Left lung (tissue), 14 donors: ENCODE measurements at places on chromosomes 5 and 9. TPM values are rescaled to one million over a fixed set of nuclear protein-coding genes. Genes with fewer than 3 reads are reported as not detected.
A peak's percentile ranks its signal among the peaks of the same experiment; 100 is the strongest.

DNA sequence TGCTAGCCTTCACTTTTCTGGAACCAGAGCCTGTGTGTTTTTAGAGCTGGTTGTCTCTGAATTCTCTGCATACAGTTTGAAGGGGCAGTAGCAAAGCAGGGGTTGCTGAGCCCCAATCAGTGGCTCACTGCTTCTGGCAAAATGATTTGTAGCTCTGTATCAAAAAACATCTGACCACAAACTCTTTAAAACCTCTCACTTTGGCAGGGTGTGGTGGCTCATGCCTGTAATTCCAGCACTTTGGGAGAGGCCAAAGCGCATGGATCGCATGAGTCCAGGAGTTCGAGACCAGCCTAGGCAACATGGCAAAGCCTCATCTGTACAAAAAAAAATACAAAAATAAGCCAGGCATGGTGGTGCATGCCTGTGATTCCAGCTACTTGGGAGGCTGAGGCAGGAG is 28.3 kb upstream of the APC start:
- DNase-seq = no peak

- DNase-seq = no peak
Observed at GRCh38 chr9:112884721-112885120, 6.0 kb downstream of the SLC46A2 start.

DNA sequence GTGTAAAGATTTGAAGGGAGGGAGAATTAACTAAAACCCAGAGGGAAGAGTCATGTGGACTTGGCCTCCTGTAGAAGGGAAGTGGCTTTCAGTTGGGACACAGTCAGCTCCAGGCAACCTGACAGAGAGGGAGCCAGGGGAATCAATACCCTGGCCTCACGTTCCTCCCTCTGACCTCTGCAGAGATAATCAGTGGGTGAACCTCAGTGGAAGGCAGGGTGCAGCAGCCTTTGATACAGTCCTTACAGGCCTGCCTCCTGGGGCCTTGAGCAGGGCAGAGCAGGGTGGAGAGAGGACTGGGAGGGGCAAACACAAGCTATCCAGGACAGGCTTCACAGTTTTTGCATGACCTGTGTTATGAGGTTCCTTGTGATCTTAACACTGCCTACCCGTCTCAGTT is 61.9 kb upstream of the GPBP1 start:
- DNase-seq = no peak

- no peak for DNase-seq
Observed at GRCh38 chr9:357560-357959, 142.9 kb downstream of the DOCK8 start.

DNA sequence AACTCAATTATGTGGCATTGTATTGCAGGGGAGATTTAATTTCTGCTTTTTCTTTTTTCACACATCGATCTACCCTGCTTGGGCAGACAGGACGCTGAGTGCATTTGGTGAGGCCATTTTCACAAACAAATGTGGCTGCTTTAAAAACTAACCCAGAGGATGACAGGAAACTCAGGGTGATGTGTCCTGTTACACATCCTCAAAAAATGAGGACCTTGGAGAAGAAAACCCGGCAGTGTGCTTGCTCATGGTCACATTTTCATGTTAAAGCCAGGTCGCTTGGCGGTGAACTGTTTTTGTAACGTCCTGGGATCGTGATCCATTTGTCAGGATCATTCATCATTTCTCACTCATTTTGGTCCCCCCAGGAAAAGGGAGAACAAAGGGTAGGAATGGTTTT is 478.3 kb upstream of the ADAMTS16 start:
- no peak for DNase-seq

DNA sequence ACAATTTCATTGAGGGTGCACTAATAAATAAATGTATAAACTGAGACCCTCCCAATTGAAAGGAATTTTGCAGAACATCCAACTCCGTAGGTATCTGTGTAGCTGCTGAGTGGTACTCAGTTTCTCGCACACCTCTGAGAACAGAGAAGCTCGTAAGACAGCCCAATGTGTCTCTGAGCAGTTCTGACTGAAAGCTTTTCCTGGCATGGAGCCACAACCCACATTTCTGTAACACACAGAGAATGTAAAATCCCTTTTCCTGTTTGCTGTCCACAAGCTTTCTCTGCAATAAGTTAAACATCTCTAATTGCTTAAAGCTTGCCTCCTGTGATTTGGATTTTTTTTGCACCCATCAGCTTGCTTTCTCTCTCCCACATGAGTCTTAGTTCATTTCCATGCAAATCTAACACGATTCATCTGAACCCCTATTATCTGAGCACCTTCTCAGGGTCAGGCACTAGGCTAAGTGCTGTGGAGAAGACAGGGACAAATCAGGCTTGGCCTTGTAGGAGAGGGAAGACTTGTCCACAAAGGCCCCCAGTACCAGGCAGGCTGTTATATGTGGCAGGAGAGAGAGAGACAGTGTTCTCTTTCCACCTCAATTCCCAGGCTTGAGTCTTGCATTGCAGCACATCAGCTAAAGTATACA is 44.2 kb upstream of the COL15A1 start:
- DNase-seq = peak; percentile 49

DNA sequence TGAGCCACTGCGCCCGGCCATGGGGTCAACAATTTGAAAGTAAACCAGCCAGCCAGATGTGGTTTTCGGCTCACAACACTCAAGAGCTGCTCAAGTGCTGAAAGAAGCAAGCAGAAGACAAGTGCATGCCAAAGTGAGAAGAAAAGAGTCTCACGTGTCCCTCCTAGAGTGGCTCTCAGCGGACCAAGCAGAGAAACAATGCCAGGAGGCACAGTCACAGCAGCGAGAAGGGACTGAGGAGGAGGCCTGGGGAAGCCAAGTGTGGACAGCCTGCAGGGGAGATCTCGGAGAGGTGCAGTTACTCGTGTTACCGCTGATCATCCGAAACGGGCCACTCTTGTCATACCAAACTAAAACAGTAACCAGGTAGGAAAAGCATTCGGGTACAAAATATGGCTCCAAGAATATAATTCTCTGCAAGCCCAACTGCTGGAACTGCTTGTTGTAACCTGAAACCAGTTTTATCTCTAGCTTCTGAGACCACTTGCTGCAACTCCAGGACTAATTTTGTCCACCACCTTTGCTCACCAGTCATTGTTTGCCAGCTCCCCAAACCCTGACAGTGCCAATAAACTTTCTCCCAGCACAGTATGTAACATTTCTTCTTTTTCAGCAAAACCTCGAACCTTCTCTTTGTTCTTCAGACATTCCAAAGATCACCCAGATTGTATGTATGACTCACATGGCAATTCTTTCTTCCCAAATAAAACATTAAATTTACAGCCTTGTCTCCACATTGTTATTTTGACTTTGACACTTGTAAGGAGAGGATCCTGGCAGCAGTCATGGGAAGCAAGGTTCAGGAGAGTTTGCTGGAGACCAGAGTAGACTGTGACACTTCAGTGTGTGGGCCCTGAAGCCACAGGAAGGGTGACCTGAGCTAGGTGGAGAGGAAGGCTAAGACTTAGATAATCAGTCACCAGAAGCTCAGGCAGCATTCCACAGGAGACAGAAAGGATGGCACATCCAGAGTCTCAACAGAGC is 6.3 kb downstream of the SLC35D2 start:
- no peak for DNase-seq

DNA sequence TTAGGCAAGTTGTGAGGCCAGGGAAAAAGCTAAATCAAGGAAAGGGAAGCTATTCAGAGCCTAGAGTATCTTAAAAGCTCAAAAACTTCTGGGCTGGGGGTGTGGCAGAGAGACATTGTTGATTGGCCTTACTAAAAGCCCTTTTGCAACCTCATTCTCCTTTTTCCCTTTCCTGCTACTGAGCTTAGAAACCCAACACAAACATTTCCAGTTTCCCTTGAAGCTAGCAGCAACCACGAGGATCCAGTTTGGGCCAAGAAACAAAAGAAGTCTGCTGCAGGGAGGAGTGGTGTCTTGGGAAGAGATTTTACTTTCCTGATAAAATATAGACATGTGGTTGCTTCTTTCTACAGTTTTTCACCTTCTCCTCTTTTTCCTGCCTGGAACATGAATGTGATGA is 135.5 kb upstream of the KLF9 start:
- DNase-seq = no peak

DNA sequence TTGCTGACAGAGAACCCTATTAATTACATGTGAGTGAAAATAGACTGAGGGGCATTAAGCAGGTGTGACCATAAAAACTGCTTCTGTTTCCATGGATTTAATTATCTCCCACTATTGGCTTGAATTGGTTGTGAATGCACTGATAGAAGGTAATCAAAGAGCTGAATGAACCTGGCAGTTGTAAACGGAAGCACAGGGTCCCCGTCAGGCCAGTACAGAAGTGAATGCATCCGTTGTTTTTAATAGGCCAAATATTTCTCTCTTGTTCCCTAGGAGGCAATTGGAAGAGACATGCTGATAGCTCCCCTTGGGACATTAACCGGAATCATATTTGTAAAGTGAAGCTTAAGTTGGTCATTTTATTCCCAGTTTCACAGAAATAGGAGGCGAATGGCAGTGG is 147.0 kb downstream of the CAVIN4 start:
- DNase-seq = no peak

DNA sequence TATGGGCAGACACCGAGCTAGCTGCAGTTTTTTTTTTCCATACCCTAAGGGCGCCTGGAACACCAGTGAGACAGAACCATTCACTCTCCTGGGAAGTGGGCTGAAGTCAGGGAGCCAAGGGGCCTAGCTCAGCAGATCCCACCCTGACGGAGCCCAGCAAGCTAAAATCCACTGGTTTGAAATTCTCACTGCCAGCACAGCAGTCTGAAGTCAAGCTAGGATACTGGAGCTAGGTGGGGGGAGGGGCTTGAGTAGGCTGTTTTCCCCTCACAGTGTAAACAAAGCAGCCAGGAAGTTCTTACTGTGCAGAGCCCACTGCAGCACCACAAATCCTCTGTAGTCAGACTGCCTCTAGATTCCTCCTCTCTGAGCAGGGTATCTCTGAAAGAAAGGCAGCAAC is 151.7 kb upstream of the HCN1 start:
- no peak for DNase-seq

DNA sequence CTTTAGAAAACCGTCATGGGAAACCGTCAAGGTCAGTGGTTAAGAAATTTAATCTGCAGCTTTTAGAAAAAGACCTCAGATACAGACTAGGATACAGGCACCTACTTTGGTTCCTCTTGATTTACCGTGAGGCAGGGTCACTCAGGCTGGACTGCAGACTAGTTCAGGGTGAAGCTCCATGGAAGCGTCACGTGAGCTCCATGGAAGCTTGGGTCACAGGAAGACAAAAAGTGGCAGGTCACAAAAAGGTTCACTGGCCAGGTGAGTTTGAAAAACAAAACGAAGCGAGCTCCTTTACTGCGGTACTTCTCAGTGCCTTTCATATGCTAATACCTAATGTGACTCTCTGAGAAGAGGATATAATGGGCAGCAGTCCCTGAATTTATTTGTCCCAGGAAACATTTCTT is 43.0 kb downstream of the PRRC2B start:
- no peak for DNase-seq

DNA sequence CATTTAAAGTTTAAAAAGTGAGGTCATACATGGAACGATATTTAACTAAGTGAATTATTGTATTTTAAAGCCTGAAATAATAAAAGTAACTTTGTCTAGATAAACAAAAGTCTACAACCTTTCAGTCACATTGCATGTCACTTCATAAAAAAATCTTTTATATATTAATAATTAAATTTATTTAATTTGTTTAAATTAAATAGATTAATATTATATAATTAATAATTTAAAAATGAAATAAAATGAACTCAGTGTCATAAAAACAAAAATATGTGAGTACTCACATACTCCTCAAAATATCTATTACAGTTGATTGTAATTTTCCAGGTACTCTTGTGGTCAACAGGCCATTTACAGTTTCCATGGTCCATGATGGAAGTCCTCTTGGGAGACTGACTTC is 11.2 kb downstream of the GABRG2 start:
- DNase-seq = no peak

DNA sequence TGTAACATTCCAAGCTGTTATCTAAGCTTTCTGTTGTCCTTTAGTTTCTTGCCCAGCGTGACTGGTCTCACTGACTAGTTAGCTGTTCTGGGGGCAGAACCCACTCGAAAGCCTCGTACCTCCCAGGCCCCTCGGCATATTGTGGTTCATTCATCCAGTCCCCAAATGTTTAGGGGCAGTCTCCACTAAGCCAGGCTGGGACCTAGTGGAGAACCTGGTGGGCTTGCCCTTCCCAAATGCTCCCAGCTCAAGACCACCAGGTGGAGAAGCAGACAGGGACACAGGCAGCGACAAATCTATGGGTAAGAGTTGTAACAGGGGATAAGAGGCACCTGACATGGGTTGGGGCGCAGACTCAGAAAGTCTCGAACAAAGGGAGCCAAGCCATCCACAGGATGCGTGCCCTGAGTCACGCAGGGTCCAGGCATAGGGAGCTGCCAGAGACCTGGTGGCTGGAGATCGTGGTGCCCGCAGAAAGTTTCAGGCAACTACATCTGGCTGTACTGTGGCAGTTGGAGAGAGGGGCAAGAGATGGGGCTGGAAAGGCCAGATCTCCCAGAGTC is 851 bp upstream of the EEIG1 start:
- no peak for DNase-seq

DNA sequence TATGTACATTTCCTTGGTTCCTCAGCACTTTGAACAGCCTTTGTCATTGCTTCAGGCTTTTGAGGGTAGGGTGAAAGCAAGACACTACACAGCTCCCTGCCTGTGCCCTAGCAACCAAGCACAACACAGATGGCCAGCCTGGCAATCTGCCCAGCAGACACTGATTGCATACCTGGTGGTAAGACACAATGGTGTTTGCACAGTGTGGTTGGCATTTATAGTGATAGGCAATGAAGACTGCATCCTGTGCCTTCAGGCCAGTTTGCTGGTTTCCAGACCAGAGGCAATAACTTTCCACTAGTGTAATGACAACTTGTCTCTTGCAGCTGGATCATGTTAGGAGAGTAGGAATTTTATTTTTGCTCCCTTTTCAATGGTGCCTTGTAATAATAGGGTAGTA is 144.5 kb upstream of the TNC start:
- peak; percentile 75 for DNase-seq

GRCh38 chr5:12522116-12522515 is 617.9 kb upstream of the CTNND2 start:
- DNase-seq = no peak

DNA sequence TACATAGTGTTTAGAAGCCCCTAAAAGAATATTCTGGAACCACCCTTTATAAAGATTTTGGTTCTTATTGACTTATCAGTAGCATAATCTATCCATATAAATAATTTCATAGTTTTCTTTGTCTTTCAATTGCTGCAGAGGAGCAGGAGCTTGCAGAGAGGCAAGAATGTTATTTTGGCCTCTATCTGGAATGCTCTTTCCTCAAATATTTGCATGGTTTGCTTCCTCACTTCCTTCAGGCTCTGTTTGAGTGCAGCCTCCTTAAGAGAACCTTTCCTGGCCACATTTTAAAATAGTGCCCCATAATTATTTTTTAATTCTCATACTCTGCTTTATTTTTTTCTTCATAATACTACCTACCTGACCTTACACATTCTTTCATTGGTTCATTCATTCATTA is 1.5 kb downstream of the C5 start:
- no peak for DNase-seq

GRCh38 chr9:89994988-89995613 is 390.3 kb downstream of the GADD45G start:
- no peak for DNase-seq

GRCh38 chr9:20436476-20437195 is 185.7 kb downstream of the MLLT3 start:
- DNase-seq = no peak

The UIMC1 gene
- polyA plus RNA-seq = 43.1 TPM

The PCDHA6 gene
- polyA plus RNA-seq = 0.34 TPM

The TAF1L gene
- 0.22 TPM for polyA plus RNA-seq

The DRD1 gene
- 0.35 TPM for polyA plus RNA-seq

The SLC12A7 gene
- polyA plus RNA-seq = 32.1 TPM

The SPINK1 gene
- polyA plus RNA-seq = 0.78 TPM

The SPATA31A3 gene
- not detected for polyA plus RNA-seq

The PCDHA8 gene
- 0.05 TPM for polyA plus RNA-seq

The EFNA5 gene
- 28.3 TPM for polyA plus RNA-seq

The SLC34A1 gene
- 0.36 TPM for polyA plus RNA-seq

The ENHO gene
- 1.3 TPM for polyA plus RNA-seq

The FUBP3 gene
- 60.7 TPM for polyA plus RNA-seq
